ENCODE measurements at places on chromosomes 2 and 18. TPM values are rescaled to one million over a fixed set of nuclear protein-coding genes. Genes with fewer than 3 reads are reported as not detected.

The HOXD12 gene
- not detected for total RNA-seq

The KCNG2 gene
- not detected for total RNA-seq

The SLC9A4 gene
- total RNA-seq: not detected

The KCTD1 gene
- 38.5 TPM for total RNA-seq

The DYNAP gene
- total RNA-seq: not detected

The IGFBP5 gene
- total RNA-seq: 0.22 TPM

The RAPGEF4 gene
- total RNA-seq: 0.29 TPM

The ZNF236 gene
- 2.0 TPM for total RNA-seq

The GPAT2 gene
- not detected for total RNA-seq

The ALPP gene
- total RNA-seq: 5.2 TPM

The DLX1 gene
- total RNA-seq: 3.2 TPM

The MALL gene
- total RNA-seq: 142 TPM

The GPR17 gene
- total RNA-seq: 0.10 TPM

The NEUROD1 gene
- total RNA-seq: not detected

The SLC38A11 gene
- not detected for total RNA-seq

The EML6 gene
- 1.5 TPM for total RNA-seq

The DES gene
- 0.39 TPM for total RNA-seq

The COL4A4 gene
- total RNA-seq: 2.1 TPM

The GAD1 gene
- 0.76 TPM for total RNA-seq

The CNTNAP5 gene
- total RNA-seq: not detected

The OBSL1 gene
- 23.3 TPM for total RNA-seq

The SERPINB2 gene
- not detected for total RNA-seq

The PJVK gene
- 1.4 TPM for total RNA-seq

The AQP12B gene
- total RNA-seq: not detected

The AMER3 gene
- not detected for total RNA-seq

The MYOM1 gene
- total RNA-seq: 0.30 TPM

The C2orf42 gene
- total RNA-seq: 7.8 TPM

The VWA3B gene
- 0.33 TPM for total RNA-seq

The TTC39C gene
- total RNA-seq: 17.2 TPM

The THSD7B gene
- not detected for total RNA-seq

The SLC8A1 gene
- total RNA-seq: 0.34 TPM

The MERTK gene
- total RNA-seq: 1.9 TPM

The CAPN14 gene
- total RNA-seq: 0.03 TPM

The ANKRD36 gene
- 7.1 TPM for total RNA-seq

The KLHL29 gene
- total RNA-seq: 6.2 TPM

The TUBA4A gene
- total RNA-seq: 280 TPM

The GPATCH11 gene
- 9.6 TPM for total RNA-seq

The CROCC2 gene
- total RNA-seq: not detected

The PAIP2B gene
- total RNA-seq: 0.26 TPM

The GDF7 gene
- 0.09 TPM for total RNA-seq

The TMEM37 gene
- 2.3 TPM for total RNA-seq

The RSAD2 gene
- total RNA-seq: 0.53 TPM

The PLGLB2 gene
- 0.23 TPM for total RNA-seq
